NCI-H1092 treated with DMSO at 0.1 percent for 48 hours (cell line): ENCODE measurements at places on chromosomes 3 and 15.

DNA sequence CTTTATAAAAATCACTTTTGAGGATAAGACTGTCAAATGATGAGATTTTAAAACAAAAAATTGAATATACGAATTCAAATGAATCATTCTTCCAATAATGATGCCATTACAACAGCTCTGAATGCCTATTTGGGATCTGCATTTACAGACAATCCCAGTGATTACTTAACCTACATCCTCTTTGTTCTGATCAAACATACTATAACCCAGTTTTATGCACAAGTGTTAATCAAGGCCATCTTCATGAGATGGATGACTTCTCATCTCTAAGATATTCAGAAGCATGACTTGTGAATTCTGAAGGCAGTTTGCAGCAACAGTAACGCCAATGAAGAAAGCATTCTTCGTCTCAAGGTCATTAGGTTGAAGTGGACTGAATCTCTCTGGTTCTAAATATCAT, 90.3 kb upstream of the MEX3B start:
- no peak for DNase-seq

DNA sequence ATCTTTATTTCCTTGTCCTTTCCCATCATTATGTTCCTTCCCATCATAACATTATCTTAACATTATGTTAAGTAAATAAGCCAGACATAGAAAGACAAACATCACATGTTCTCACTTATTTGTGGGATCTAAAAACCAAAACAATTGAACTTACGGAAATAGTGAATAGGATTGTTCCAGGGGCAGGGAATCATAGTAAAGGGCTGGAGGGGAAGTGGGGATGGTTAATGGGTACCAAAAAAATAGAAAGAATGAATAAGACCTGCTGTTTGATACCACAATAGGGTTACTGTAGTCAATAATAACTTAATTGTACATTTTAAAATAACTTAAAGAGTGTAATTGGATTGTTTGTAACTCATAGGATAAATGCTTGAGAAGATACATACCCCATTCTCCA, 36.7 kb upstream of the MBNL1 start:
- DNase-seq = no peak

- no peak for DNase-seq
Measured at GRCh38 chr3:78940128-78940527, 827.7 kb downstream of the ROBO1 start.

- no peak for DNase-seq
Measured at GRCh38 chr3:172138792-172139507, 99.6 kb downstream of the FNDC3B start.

DNA sequence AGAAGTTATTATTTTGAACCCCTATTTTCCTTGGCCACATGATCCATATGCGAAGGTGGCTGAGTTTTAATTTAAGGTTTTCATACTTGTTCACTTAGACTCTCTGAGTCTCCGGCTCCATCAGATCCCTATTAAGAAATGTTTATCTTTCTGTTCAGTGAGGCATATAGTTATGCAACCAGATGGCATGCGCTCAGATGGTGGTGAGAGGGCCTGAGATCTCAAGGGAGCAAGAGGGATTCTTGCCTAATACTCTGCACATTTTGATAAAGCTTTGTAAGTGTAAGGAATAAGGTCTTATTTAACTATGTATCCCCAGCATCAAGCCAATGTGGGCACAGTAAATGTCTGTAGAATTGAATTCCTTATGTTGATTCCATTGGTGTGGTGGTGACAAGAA, 78.9 kb upstream of the DPH6 start:
- DNase-seq = no peak

DNA sequence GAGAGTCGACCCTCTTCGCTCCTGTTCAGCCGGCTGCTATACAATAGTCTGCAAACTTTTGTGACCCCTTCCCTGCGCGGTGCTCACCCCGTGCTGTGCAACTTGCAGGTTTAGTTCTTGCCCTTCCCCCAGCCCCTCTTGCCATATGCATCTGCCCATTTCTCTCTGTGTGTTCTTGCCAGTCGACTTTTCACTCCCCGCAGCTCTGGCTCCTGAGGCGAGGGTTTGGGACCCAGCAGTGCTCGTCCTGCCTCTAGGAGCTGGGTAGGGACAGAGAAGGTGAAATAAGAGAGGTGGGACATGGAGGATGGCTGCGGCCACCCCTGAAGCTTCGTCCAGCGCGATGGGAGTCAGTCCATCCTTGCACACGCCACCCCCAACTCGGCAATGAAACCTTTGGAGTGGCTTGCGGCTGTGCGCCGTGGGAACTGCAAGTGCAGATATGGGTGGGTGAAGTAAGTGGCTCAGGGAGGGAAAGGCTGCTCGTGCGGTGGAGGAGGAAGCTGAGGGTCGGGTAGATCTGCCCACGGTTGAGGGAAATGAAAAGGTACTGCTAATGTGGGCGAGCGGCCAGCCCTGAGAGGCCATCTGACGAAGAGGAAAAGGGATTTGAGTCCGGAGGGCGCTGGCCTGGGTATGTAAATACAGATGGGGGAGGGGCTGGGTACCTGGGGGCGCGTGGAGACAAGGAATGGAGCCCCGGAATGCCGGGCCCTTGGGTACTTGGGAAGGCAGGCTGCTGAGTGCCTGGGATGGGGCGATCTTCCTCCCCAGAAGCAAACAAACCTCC, 1.0 kb downstream of the LRRC3B start:
- no peak for DNase-seq

DNA sequence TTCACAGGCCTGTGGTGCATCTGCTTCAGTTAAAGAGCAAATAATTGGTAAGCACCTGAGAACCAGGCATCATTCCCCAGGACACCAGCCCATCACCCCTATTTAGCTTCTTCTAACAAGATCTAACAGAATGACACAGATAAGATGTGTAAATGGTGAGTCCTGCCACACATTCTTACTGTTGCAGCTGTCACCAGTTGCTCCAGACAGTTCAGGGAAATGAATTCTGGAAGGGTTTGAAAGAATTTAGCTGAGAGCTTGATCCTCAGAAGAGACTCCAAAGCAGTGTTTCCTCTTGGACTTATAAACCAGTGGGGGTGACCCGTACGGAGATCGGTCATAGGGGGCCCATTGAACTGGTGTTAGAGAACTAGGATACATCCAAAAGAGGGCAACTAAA, 238.0 kb downstream of the MEX3B start:
- DNase-seq = no peak

DNA sequence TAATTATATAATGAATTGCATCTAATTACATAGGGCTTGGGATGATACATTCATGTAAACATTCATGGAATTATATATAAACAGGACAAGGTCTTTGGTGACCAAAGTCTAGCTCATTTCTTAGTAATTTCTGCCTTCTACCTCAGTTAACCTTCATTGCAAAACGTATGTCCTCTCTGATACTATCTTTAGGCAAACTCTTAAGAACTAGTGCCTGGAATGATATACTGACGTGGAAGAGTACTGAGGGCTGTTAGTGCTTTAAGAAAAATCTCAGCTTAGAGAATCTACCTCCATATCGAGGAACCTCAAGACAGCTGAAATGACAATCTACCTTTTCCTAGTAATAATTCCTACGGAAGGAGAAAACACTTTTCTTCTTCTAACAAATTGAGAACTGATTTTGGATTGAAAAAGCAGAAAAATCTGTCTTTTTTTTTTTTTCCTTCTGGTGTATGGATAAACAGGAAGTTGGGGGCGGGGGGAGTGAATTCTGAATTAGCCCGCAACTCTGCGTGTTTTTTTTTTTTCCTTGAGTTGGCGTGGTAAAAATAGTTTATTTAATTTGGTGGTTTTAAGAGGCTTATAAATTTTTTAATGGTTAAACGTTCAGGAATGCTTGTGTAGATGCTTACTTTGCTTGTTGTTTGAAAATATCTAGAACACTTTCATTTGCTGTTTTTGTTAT, 43.2 kb downstream of the RARB start:
- no peak for DNase-seq

DNA sequence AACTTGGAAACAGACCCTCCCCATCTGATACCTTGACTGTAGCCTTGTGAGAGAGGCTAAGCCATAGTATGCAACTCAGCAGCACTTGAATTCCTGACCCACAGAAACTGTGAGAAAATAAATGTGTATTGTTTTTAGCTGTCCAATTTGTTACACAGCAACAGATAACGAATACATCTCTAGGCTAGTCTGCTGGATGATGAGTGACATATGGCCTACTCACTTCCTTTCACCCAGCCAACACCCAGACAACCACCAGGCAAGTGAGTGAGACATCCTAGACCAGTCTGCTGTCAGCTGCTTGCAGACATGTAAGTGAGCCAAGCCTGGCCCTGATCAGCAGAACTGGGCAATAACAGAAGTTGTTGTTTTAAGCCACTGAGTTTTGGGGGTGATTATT, 19.2 kb upstream of the SMAD6 start:
- DNase-seq = no peak

DNA sequence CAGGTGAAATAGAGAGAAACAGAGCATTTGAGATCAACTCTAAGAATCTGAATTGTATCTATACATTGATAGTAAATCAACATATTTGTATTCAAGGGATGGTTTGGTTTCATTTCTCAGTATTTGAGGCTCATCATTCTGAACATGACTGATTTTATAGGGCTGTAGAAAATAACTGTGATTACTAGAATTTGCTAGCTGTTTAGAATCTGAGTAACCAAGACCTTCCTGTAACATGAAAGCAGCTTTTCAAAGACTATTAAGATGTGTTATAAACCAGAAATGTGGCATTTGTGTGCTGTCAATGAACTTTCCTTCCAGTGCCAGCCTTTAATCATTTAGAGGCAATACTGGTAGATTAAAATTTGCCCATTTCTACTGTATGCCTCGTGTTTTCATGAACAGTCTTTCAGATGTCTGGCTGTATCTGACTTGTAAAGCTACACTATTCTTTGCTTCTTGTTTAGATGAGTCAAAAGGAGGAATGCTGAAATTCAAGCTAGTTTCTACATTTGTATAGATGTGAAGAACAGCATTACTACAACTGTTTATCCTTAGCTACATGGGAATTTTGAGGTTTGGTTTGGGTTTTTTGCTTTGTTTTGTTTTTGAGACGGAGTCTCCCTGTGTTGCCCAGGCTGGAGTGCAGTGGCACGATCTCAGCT, 137.3 kb upstream of the BHLHE40 start:
- DNase-seq = no peak

DNA sequence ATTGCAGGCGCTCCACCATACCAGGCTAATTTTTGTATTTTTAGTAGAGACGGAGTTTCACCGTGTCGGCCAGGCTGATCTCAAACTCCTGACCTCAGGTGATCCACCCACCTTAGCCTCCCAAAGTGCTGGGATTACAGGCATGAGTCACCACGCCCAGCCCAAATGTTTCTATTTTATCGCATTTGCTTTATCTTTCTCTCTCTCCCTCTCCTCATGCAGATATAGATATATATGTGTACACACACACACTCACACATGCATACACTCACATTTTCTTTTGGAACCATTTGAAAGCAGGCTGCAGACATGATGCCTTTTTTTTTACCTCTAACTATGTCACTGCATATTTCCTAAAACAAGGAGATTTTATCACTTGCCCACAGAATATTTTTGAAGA, 7.3 kb upstream of the MCCC1 start:
- DNase-seq = no peak

DNA sequence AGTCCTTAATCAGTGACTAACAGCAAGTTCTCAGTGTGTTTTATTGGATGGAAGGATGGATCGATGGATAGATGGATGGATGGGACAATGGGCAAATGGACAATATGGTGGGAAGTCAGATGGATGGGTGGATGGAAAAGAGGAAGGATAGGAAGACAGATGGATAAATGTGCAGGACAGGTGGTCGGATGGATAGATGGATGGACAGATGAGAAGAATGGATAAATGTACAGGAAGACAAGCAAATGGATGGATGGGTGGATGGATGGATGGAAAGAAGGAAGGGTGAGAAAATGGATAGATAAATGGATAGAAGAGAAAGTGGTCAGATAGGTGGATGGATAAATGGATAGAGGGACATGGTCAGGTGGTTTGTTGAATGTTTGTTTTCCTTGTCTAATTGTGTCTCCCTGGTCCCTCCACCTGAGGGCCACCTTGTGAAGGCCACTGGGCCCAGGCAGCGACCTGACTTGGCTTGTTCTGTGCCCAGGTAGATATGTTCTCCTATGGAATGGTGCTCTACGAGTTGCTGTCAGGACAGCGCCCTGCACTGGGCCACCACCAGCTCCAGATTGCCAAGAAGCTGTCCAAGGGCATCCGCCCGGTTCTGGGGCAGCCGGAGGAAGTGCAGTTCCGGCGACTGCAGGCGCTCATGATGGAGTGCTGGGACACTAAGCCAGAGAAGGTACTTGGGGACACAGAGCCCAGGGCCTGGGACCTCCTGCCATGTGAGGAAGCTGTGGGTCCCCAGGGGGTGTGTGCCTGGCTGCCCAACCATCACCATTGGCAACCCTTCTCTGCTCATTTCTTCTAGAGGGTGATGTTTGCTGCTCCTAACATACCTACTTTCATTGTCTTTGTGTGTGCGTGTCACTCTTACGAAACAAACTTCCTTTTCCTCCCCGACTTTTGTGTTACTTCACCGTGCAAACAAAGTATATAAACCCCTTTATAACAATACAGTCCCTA, 137.5 kb downstream of the LRRK1 start:
- no peak for DNase-seq

DNA sequence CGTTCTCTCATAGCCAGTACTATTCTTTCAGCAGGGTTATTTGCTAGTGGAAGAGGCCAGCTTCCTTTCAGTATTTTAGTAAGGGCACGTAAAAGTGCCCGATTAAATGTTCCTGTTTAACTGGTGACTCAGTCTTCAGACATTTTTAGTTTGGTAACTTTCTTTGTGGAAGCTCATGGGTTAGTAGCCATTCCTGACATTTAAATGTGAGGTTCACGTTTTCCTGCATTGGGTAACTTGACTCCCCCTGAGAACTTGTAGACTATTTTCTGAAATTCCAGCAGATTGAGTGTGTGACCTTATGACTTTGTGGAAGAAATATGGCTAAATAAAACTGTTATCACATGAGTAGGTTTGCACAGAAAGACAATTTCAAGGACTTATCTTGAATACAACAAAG, 16.9 kb downstream of the ABHD2 start:
- DNase-seq = no peak

GRCh38 chr3:94292151-94292550, 229.3 kb downstream of the NSUN3 start:
- no peak for DNase-seq

DNA sequence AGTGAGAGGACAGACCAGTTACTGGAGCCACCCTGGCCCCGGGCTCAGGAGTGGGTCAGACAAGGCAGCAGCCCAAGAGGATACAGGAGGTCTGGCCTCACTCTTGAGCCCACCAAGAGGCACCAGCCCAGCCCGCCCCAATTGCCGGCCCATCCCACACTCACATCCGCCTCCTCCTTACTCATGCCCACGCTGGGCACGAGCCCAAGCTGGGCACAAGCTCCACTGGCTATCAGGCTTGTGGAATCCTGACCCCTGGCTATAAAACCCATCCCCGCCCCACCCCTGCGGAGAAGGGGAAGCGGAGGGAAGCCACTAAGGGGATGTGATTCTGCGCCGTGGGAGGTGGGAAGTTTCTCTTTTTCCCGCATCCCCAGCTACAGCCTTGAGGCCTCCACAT, 25.9 kb downstream of the ADCY5 start:
- no peak for DNase-seq

DNA sequence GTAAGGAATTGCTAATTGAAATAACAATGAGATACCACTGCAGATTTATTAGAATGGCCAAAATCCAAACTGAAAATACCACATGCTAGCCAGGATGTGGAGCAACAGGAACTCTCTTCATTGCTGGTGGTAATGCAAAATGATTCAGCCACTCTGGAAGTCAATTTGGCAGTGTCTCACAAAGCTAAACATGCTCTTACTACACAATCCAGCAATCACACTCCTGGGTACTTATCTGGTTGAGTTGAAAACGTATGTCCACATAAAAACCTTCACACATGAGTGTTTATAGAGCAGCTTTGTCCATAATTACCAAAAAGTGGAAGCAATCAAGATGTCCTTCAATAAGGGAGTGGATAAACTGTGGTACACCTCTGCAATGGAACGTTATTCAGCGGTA, 113.3 kb downstream of the SMAD6 start:
- DNase-seq = no peak
